ENCODE measurements at places on chromosomes 6 and 20.

GRCh38 chr6:100614933-100615332, 150.2 kb upstream of the SIM1 start:
- no peak for DNase-seq

DNA sequence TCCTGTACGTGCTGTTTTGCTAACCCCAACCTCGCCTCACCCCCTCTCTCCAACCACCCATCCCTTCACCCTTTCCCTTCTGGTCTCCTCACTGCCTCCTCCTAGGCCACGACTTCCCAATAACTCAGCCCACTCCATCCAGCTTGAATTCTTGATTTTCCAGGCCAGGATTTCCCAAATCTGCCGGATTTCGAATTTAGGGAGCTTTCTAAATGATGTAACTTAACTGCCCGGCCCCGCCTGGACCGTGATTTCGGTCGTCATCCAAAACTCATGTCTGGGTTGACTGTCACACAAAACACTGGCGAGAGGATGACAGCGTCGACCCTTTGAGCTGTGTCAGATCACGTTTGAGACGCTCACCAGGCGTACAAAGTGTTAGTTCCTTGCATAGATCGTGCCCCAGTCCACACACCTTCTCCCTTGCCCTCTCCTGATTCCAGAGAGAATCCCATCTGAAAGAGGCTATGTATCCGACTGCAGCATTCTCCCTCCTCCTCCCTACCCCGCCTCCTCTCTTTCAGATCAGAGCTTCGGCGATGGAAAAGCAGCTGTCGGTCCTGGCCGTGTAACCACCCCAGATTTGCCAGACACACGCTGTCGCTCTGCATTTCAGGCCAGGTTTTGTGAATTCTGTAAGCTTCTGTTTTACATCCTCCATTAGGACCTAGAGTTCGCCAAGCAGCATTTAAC, 168.2 kb downstream of the GPX5 start:
- DNase-seq = no peak

DNA sequence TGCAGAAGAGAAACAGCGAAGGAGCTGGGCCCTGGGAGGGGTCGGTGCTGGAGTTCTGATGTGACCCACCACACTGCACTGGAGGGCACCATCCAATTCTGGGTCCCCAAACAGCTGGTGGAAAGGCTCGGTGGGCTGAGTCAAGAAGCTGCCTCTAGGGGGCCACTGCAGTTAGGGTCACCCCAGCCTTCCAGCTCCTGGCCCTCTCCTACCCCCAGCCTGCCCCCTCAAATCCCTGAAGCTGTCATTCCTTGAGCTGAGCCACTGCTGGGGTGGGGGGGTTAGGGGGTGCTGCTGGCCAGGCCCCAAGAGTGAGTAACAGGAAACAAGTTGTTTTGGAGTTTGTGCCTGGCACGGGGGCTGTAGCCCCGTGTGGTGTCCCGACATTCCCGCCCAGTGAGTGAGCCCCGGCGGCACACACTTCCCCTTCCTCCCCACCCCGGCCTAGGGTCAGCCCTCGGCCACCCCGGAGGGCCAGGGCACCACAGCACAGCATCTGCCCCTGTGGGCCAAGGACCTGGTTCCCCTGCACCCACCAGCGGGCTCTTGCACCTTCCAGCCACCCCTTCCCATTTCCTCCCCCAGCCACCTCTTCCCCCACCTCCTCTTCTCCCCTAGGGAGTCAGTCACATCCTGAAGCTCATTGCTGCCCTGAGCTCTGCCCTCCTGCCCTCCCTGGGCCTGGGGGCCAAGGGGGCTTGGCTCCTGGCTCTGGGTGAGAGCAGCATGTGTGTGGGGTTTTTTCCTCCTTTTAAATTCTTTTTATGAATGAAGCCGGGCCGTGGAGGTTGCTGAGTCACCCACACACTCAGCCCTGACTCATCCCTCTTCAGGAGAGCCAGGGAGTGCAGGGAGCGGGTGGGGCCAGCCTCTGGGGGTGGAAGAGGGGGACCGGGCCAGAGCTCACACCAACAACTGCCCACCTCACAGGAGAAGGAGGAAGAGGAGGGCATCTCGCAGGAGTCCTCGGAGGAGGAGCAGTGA, 4.6 kb downstream of the SMIM29 start:
- DNase-seq = peak; percentile 13

GRCh38 chr6:107666084-107666980, 157.8 kb downstream of the SCML4 start:
- peak; percentile 58 for DNase-seq

GRCh38 chr6:2546901-2547300, 203.8 kb downstream of the MYLK4 start:
- no peak for DNase-seq

DNA sequence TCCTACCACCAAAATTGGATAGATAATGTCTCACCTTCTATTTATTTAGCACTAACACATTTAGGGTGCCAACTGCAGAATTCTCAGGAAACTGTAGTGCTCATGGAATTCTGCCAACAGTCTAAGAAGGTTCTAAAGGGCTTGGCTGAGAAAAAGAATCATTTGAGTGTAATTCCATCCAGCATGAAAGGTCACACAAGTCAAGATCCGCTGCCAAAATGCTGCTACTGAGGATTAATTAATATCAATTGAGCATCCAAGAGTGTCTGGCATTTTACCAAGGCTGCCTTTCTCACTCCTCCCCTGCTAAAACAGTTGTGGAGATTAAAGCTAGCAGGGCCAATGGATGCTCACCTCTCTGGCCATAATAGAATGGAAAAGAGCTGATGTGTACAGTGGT, 112.7 kb downstream of the FHL5 start:
- no peak for DNase-seq

- no peak for DNase-seq
Measured at GRCh38 chr20:23161968-23162696, 76.0 kb upstream of the CD93 start.

DNA sequence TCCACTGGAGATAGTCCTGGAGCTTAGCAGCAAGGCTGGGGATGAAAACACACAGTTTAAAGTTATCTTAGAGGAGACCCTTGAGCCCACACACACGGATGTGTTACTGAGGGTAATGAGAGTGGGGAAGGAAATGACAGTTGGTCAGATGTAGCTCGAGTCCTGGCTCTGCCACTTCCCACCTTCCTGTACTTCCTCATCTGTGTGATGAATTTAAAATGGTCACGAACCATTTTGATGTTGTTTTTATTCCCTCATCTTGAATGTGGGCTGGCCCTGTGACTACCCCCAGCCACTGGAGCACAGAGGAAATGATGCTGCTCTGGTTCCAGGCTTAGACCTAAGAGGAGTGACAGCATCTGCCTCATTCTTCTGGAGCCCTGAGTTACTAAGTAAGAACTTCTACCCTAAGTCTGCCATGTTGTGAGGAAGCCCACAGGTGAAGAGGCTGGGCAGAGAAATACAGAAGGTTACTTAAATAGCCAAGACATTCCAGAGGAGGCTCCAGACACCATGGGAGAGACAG, 141.2 kb downstream of the NRN1 start:
- DNase-seq = no peak

GRCh38 chr6:169533301-169534038, 168.4 kb downstream of the WDR27 start:
- DNase-seq = no peak

GRCh38 chr6:170049641-170050561, 241.0 kb downstream of the DLL1 start:
- no peak for DNase-seq

GRCh38 chr6:108622641-108623298, 62.1 kb downstream of the FOXO3 start:
- no peak for DNase-seq

DNA sequence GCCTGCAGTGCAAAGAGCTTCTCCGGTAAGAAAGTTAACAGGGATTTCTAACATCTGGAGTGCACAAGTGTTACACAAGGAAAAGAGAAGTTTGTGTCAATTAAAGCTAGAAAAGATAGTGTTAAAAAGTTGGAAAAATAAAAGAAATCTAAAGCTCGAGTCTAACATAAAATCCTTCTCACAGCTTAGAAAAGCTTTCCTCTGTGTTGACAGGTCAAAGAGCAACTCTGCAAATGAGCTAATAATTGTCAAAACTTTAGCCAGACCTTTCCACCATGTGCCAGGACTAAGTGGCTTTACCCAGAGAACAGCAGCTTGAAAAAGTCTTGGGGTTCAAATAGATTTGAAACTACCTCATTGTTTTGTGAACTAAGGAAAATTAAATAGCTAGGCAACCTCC, 14.8 kb downstream of the PTPRK start:
- DNase-seq = no peak

DNA sequence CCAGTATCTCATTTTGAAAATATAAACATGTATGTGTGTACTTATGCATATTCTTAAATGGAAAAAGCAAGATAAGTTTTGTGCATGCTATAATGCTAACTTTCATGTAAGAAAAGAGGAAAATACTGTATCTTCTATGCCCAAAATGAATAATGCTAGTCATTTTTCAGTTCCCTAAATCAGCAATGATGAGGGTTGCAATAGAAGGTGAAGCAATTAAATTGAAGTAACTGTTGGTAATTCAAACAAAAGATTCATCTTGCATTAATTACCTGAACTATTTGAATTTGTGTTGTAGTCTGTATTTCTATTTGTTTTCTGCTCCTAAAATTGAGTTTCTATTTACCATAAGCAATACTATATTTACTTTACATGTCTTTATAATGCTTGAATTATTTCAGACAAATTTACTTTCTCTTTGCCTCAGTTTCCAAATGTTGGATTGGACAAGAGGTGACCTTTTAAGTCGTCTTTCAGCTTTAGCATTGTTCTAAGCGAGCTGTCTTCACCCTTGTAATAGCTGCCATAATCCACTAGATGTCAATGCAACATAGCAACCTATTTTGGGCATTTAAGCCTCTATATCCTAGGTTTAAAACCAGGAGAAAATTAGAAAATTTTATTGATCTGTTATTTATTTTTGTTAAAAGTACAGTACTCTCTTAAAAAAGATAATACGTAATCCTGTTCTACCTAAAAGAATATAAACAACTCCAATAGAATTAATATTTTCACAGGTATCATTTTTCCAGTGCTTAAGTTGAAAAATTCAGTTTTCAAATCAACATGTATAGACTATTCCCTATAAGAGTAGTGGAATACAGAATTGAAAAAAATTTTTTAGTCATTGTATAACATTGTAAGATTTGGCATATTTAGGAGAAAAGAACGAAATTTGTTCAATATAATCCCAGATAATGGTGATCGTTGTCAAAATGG, 52.3 kb upstream of the IFNGR1 start:
- peak; percentile 49 for DNase-seq

- DNase-seq = no peak
Measured at GRCh38 chr6:56520218-56520617, 122.5 kb downstream of the DST start.

- DNase-seq = no peak
Measured at GRCh38 chr6:43879722-43880121, 109.7 kb downstream of the VEGFA start.

DNA sequence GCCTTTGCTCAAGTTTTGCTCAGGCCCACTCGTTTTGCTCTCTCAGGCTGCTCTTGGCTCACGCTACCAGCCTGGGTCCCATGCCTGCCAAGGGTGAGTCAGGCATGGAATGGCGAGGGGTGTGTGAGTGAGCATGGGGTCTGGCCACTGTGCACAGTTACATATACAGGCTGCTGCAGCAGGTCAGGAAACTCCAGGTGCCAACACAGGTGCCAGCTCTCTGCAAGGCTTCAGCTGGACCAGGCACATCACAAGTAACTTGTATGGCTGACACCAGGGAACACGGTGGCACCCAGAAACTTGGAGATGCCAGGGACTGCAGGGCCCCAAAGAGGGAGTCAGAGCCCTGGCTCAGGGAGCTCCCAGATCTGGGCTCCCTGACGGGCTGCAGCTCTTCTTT, 146.8 kb downstream of the BTBD3 start:
- no peak for DNase-seq

GRCh38 chr6:159118924-159119323, 50.3 kb upstream of the FNDC1 start:
- DNase-seq = no peak

DNA sequence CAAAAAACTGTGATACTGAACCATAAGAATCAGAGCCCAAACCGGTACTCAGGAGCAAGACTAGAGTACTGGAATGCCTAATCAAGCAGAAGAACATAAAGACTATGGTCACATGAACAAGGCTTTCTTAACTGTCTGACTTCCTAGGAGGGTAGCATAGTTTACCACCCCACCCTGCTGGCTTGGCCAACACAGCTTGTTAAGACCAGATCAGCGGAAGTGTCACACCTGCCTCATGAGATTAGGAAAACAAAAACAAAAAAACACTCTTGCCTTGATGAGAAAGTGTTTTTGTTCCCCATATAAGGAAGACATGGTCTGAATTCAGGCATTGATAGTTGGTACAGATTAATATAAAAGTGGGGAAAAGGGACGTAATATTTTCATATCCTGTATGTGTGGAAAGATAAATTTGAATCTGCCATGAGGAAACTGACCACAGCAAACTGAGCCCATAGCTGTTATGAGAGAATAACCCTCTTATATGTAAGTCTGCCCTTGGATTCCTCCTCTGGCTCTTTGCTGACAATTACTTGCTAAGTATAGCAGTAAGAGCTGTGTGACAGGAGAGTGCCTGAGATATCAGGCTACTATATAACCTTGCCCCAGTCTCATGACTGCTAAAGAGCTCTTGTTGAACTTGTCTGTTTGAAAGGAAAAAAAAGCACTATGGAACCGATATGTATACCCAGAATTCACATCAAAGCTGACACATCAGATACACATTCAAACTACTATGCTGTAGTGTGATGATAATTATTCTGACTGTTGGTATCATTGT, 197.1 kb downstream of the EPHA7 start:
- DNase-seq = no peak

DNA sequence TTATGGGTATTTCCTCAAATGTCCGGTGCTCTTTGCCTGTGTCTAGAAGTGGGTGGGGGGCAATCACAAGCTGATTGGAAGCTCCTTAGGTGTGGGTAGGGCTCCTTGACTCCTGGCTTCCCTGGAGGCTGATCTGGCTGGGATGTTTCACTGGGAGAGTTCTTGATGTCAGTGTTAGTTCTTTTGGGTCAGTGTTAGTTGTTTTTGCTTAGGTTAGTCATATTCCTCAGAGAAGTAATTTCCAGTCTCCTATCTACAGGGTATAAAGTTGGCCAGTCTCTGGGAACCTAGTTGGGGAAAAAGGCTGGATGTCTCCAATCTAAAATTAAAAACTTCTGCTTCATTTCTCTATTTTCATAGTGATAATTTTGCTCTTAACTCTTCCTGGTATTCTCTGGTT, 23.6 kb downstream of the CDC5L start:
- no peak for DNase-seq

DNA sequence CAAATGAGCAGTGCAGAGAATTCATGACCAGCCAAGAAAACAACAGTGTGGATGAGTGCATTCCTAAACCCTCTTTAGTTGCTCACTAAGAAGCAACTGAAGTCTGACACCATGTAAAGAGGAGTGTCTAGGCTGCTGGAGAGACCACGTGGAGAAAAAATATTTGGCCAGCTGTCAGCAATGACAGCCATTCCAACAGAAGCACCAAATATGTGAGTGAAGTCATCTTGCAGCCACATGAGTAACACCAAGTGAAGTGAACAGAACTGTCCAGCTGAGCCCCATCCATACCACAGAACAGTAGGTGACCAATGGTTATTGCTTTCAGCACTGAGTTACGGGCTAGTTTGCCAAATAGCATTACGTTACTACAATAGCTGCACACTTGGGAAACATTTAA, 89.4 kb downstream of the TBXT start:
- DNase-seq = no peak

GRCh38 chr20:59912609-59913008, 20.8 kb downstream of the SYCP2 start:
- DNase-seq = no peak

GRCh38 chr20:35207950-35208611, 18.4 kb upstream of the MMP24 start:
- DNase-seq = peak; percentile 73

- peak; percentile 40 for DNase-seq
Measured at GRCh38 chr6:146871611-146872425, 273.0 kb downstream of the ADGB start.

Data from HEK293T (cell line).